Activated CD4-positive, alpha-beta memory T cell treated with anti-CD3 and anti-CD28 coated beads for 36 hours (primary cell): ENCODE measurements at places on chromosomes 5 and 9. TPM values are rescaled to one million over a fixed set of nuclear protein-coding genes. Genes with fewer than 3 reads are reported as not detected.

The CSF2 gene
- total RNA-seq = 128 TPM

The ADGRD2 gene
- not detected for total RNA-seq

The FCN2 gene
- not detected for total RNA-seq

The CDKN2B gene
- total RNA-seq = 0.05 TPM

The PFN3 gene
- not detected for total RNA-seq

The PAM gene
- 43.7 TPM for total RNA-seq

The SH3RF2 gene
- 0.12 TPM for total RNA-seq

The FOXD4L5 gene
- not detected for total RNA-seq

The TLX3 gene
- total RNA-seq = not detected

The TMEFF1 gene
- total RNA-seq = 0.24 TPM

The NTRK2 gene
- total RNA-seq = 0.45 TPM

The VCAN gene
- 0.02 TPM for total RNA-seq

The CD72 gene
- total RNA-seq = 9.4 TPM

The TPM2 gene
- 5.3 TPM for total RNA-seq

The DPP7 gene
- 195 TPM for total RNA-seq

The C5orf58 gene
- total RNA-seq = not detected

The PIP5K1B gene
- 1.6 TPM for total RNA-seq

The PLEKHG4B gene
- not detected for total RNA-seq

The PCDHB5 gene
- not detected for total RNA-seq

The ZNF346 gene
- 15.6 TPM for total RNA-seq

The TMEM171 gene
- total RNA-seq = not detected
